ENCODE measurements at places on chromosomes 11 and 22.
A peak's percentile ranks its signal among the peaks of the same experiment; 100 is the strongest.

DNA sequence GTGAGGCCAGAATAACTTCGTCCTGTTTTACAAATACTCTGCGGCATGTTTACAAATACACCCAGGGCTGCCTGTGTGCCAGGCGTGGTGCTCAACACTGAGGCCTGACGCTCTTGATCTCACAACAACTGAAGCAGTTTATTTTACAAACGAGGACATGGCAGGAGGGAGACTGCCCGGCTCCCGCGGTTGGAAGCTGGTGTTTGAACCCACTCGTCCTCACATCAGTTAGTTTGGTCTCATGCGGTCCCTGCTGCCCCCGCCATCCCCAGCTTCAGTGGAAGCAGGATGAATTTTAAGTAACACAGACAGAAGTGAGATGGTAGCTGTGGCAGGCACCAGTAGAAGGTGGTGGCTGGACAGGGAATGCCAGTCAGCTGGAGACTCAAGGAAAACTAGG lies 16.4 kb downstream of the KIAA0930 start:
- no peak for DNase-seq

DNA sequence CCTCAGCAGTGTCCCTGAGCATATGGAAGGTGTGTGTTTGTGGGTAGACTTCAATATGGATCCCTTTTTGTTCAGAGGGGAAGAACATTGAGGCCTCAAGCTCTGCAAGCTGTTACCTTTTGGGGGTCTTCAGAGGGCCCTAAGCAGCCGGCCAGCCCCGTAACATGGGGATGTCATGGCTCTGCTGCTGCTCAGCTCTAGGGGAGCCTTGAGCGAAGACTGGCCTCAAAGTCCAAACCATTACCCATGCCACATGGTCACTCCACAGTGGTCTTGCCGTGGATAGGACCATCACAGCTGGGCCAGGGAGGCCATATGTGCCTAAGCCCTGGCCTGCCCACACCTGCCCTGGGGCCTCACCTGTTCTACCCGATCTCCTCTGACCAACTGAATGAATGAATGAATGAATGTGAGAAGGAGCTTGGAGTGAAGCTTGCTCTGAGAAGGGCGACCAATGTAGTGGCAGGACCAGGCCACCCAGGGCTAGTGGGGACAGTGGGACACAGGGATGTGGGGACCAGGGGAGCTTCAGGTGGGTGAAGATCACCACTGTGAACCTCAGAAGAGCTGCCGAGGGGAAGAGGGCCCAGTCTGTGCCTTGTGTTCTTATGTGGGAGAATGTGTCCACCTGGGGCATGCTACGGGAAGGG lies 754.6 kb downstream of the BRD1 start:
- no peak for DNase-seq

GRCh38 chr11:121112498-121113455 lies 11.7 kb downstream of the TECTA start:
- peak; percentile 72 for DNase-seq

DNA sequence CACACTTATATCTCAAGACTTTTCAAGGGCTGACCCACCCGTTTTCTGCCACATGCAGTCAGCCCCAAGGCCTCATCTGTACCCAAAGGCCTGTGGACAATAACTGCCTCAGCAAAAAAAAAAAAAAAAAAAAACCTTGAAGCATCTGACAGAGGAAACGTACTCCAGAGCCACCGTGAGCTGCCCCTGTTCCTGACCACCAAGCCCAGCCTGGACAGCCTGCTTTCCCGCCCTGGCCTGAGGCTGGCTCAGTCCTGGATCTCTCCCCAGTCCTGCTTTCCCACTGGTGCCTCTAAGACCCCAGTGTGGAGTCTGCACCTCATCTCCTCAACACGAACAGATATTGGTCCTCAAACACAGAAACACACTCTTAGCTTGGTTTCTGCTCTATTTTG lies 66.5 kb downstream of the SLC35F2 start:
- DNase-seq: no peak
